A172 (cell line): ENCODE measurements at places on chromosomes 12 and 14.

- DNase-seq, result no peak
Measured at GRCh38 chr14:99874306-99874705, 81.1 kb downstream of the EML1 start.

GRCh38 chr12:65926119-65926908 is 102.0 kb downstream of the HMGA2 start:
- DNase-seq, result no peak

GRCh38 chr12:68416826-68417225 is 84.7 kb upstream of the MDM1 start:
- DNase-seq, result no peak

DNA sequence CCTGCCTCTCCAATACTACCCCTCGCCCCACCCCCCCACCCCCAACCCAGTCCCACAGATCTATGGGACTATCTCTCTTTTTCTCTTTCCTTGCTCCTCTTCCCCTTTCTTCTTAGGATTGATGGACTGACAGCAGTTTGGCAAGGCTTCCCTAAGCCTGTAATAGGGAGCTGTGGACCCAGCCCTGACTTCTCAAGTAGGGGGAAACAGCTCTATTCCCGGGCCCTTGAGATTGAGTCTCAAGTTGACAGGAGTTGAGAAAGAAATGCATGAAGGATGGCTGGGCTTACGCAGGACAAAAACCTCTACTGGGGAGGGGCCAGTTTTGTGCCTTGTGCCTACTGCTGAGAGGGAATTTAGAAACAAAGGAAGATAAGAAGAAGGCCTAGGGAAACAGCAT is 60.4 kb downstream of the SMUG1 start:
- DNase-seq, result no peak

- no peak for DNase-seq
Measured at GRCh38 chr12:121577443-121578180, 3.2 kb downstream of the KDM2B start.
